Activated T-cell treated with anti-CD3 and anti-CD28 coated beads, Interleukin-2, amount 50 U/mL, for 72 hours (primary cell): ENCODE measurements at places on chromosomes 7 and 10.

- H3K4me3 ChIP-seq = no peak overlapping the region
- H3K4me1 ChIP-seq = peaks cover 5% of the 10 kb centered on the region
Observed at GRCh38 chr7:50838675-50839377, 56.1 kb upstream of the GRB10 start.

DNA sequence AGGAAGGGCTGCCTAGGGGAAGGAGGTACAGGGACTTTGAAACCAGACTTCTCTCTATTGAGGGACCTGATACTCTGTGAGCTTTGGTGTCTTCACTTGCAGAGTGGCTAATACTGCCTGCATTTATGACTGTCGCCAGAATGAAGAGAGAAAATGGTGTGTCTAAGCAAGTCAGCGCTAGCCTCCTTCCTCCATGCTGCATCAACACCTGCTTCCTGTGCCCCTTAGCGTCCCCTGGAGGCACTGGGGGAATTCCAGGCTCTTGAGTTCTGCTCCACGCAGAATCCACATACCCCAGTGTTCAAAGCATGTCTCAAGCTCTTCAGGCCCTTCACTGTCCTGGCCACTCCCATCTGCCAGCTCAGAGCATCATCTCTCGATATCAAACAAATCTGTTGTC is 140.5 kb downstream of the PKD1L1 start:
- no peaks in the 10 kb centered on the region for H3K36me3 ChIP-seq
- no peak overlapping the region for H3K27ac ChIP-seq
- H3K4me1 ChIP-seq = no peaks in the 10 kb centered on the region
- H3K4me3 ChIP-seq = no peak overlapping the region
- no peak for DNase-seq
- no peaks in the 10 kb centered on the region for H3K27me3 ChIP-seq

GRCh38 chr7:139169816-139170215 is 60.3 kb upstream of the ZC3HAV1 start:
- H3K27ac ChIP-seq = no peak overlapping the region
- H3K27me3 ChIP-seq = no peaks in the 10 kb centered on the region
- no peak overlapping the region for H3K4me3 ChIP-seq
- no peaks in the 10 kb centered on the region for H3K36me3 ChIP-seq
- no peaks in the 10 kb centered on the region for H3K4me1 ChIP-seq

DNA sequence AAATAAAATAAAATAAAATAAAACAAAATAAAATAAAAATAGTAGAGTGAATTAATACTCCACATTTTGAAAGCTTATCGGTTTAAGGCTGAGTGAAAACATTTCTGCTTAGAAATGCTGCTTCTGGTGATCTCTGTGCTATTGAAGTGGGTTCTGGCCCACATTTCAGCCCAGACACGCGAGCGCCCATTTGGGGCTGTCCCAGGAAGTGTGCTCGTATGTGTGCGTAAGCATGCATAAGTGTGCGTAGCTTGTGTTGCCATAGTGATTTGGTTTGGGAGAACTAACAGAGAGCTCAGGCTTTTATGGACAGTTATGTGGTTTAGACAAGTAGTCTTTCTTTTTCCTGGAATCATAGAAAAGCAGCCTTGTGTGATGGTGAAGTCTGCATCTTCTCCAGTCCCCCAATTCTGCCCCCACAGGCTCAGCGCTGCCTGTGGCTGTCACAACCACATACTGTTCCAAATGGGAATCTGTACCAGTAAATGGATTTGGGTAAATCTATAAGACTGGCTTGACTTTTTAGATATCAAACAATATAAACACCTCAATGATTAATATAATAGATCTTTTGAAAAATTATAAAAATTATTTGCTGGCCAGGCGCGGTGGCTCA is 29.8 kb upstream of the PURB start:
- peaks cover 21% of the 10 kb centered on the region for H3K4me1 ChIP-seq
- H3K36me3 ChIP-seq = no peaks in the 10 kb centered on the region
- DNase-seq = peak; percentile 82
- no peaks in the 10 kb centered on the region for H3K27me3 ChIP-seq
- peak overlapping the region; percentile 90 for H3K27ac ChIP-seq
- H3K4me3 ChIP-seq = peak overlapping the region; percentile 62

DNA sequence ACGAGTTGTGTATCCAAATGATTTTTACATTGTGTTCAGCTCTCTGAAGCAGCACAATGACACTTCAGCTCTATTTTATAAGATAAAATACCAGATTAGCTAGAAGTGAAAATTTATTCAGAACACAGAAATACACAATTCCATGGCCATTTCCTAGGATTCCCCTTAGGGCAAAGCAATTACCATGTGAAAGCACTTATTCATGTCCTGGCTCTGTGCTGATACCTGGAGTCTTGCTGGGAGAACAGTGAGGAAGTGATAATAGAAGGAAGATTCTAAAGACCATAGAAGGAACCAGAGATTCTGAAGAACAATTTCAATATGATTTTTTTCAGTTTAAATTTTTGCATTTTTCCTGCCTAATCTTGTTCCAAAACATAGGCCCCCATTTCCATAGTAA is 657.4 kb upstream of the ZWINT start:
- no peaks in the 10 kb centered on the region for H3K27me3 ChIP-seq
- H3K27ac ChIP-seq = no peak overlapping the region
- H3K36me3 ChIP-seq = no peaks in the 10 kb centered on the region
- no peak overlapping the region for H3K4me3 ChIP-seq
- no peak for DNase-seq

GRCh38 chr7:115561335-115562110 is 469.0 kb downstream of the TFEC start:
- H3K27ac ChIP-seq = no peak overlapping the region
- DNase-seq = no peak
- H3K4me3 ChIP-seq = no peak overlapping the region
- H3K27me3 ChIP-seq = no peaks in the 10 kb centered on the region
- no peaks in the 10 kb centered on the region for H3K4me1 ChIP-seq

DNA sequence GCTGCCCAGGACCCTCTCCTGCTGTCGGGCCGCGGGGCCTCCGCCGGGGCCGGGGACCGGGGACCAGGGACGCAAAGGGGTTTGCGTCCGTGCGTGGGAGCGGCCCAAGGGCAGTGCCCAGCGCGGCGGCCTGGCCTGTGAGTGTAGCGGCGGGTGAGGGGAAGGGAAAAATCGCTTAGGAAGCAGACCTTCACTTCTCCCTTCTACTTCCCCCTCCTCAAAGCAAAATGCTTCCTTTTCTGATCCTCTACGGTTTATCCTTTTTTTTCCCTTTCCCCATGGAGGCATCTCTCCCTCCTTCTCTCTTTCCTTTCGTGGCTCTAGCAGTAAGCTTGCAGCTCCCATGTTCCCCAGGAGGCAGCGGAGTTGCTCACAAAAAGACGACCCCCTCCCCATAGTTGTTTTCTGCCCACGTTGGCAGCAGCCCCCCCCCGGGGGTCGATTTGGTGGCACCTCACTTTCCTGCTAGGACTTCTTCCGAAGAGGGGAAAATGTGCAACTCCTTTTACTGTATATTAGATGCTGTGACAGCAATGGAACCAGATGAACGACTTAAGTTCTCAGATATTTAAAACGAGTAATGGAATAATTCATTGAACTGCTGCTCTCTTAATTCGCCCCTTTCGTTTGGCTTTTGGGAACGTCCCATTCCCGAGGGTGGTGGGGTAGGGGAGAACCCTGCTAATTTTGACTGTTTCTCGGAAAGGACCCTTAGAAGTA is 724 bp downstream of the CAPZA2 start:
- peak overlapping the region; percentile 100 for H3K27ac ChIP-seq
- peak overlapping the region; percentile 100 for H3K4me3 ChIP-seq
- peaks cover 48% of the 10 kb centered on the region for H3K4me1 ChIP-seq
- peaks cover 10% of the 10 kb centered on the region for H3K36me3 ChIP-seq
- H3K27me3 ChIP-seq = no peaks in the 10 kb centered on the region

- H3K27ac ChIP-seq = no peak overlapping the region
- H3K36me3 ChIP-seq = peaks cover 5% of the 10 kb centered on the region
- no peak for DNase-seq
- no peaks in the 10 kb centered on the region for H3K4me1 ChIP-seq
- H3K4me3 ChIP-seq = no peak overlapping the region
Observed at GRCh38 chr10:716821-717220, 27.4 kb upstream of the DIP2C start.

DNA sequence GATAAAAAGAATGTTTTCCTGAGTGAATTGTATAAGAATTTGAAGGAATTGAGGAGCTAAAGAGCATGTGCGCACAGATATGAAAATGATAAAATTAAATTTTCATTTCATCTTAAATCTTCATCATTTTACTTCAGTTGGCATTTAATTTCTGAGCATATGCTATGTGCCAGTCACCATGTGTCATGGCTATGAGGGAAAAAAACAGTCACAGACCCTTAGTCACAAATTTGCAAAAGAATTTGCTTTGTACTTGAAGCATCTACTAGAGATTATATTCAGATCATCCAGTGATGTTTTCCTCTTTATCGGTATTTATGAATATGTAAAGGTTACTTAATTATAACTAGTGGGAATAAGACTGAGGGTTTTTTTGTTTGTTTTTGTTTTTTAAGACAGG is 29.8 kb downstream of the VCL start:
- no peaks in the 10 kb centered on the region for H3K36me3 ChIP-seq
- no peak for DNase-seq
- H3K27me3 ChIP-seq = no peaks in the 10 kb centered on the region

GRCh38 chr10:118937226-118937625 is 92.3 kb upstream of the NANOS1 start:
- H3K4me1 ChIP-seq = no peaks in the 10 kb centered on the region
- no peaks in the 10 kb centered on the region for H3K36me3 ChIP-seq
- DNase-seq = no peak
- no peak overlapping the region for H3K4me3 ChIP-seq
- H3K27ac ChIP-seq = no peak overlapping the region

GRCh38 chr7:121530227-121531174 is 134.4 kb upstream of the FAM3C start:
- peaks cover 28% of the 10 kb centered on the region for H3K4me1 ChIP-seq
- H3K27ac ChIP-seq = peak overlapping the region; percentile 97
- peaks cover 12% of the 10 kb centered on the region for H3K27me3 ChIP-seq

DNA sequence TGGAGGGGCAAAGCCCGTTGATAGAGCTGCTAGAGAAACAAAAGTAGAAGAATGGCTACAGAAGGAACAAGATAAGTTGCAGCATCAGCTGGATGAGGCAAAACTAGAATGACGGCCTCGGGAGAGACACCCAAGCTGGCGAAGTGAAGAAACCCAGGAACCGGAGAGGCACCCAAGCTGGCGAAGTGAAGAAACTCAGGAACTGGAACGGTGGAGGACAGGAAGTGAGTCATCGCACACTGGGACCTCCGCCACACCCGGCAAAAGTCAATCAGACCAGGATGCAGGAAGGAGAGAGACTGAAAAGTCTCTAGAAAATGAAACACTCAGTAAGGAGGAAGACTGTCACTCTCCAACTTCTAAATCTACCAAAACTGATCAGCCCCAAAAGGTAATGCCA is 133.0 kb upstream of the NEBL start:
- no peaks in the 10 kb centered on the region for H3K36me3 ChIP-seq
- no peak for DNase-seq
- no peaks in the 10 kb centered on the region for H3K27me3 ChIP-seq
- no peaks in the 10 kb centered on the region for H3K4me1 ChIP-seq
- no peak overlapping the region for H3K27ac ChIP-seq

DNA sequence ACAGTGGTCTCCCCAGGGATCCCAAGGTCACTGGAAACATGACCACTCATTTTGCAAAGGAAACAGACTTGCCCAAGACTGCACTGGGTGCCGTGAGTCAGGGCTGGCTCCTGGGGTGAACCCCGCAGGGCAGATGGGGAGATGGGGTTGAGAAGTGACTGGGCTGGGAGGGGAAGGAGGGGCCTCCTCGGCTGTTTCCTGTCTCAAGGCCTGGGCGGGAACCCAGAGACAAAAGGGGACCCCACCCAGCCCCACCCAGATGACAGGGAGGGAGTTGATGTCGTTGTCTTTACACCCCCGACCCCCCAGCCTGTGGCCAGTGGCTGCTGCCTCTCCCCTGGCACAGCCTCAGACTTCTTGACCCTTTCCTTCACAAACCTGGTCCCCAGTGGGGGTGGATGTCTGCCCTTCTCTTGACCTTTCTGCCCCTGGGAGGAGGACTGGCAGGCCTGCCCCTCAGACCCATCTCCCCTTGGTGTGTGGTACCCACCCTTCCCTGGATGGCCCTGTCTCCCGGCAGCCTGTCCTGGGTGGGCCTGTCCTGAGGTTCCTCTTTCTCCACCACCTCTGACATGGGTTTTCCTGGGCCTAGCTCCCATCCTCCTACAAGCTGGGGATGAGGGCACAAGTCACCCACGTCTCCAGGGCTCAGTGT is 1.4 kb downstream of the MYO1G start:
- H3K27ac ChIP-seq = peak overlapping the region; percentile 98
- peaks cover 74% of the 10 kb centered on the region for H3K4me1 ChIP-seq
- H3K27me3 ChIP-seq = no peaks in the 10 kb centered on the region
- H3K36me3 ChIP-seq = peaks cover 47% of the 10 kb centered on the region
- peak overlapping the region; percentile 99 for H3K4me3 ChIP-seq
- peak; percentile 90 for DNase-seq

DNA sequence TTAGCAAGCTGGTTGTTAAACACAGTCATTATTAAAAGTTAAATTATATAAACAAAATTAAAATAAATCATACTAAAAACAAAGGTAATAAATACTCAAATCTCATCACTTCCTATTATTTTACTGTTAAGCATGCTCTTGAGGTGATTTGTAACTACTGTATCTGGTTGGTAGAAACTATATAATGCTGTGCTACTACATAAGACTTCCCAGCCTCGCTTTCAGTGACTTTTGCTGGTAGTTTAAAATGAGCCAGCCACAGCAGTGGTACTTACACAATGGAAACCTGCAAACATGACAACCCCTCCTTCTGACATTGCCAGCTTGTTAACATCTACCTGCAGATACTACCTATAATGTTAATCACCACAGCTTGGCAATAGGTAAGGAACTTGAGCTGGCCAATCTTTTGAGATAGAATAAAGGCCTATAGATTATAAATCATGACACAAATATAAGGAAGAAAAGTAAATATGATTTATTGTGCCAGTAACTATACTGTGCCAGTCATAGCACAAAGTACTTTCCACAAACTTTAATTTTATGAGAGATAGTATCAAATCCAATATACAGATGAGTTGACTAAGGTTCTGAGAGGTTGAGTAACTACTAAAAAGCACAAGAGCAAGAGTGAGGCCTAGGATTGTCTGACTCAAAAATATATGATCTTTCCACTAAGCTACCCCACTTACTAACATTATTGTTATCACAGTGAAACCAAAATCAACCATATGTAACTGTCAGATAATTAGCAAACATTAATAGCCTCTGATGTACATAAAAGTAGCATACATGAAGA is 181.1 kb upstream of the ASAH2 start:
- peaks cover 2% of the 10 kb centered on the region for H3K36me3 ChIP-seq
- H3K4me3 ChIP-seq = peak overlapping the region; percentile 58
- peak overlapping the region; percentile 82 for H3K27ac ChIP-seq
- no peak for DNase-seq
- peaks cover 40% of the 10 kb centered on the region for H3K4me1 ChIP-seq
- peaks cover 12% of the 10 kb centered on the region for H3K27me3 ChIP-seq

GRCh38 chr10:8283986-8284385 is 229.5 kb downstream of the GATA3 start:
- peaks cover 21% of the 10 kb centered on the region for H3K27me3 ChIP-seq
- H3K36me3 ChIP-seq = no peaks in the 10 kb centered on the region
- no peak overlapping the region for H3K4me3 ChIP-seq
- no peak for DNase-seq
- peaks cover 11% of the 10 kb centered on the region for H3K4me1 ChIP-seq
- no peak overlapping the region for H3K27ac ChIP-seq
